CD4-positive, alpha-beta T cell (primary cell): ENCODE measurements at places on chromosomes 4 and X.

DNA sequence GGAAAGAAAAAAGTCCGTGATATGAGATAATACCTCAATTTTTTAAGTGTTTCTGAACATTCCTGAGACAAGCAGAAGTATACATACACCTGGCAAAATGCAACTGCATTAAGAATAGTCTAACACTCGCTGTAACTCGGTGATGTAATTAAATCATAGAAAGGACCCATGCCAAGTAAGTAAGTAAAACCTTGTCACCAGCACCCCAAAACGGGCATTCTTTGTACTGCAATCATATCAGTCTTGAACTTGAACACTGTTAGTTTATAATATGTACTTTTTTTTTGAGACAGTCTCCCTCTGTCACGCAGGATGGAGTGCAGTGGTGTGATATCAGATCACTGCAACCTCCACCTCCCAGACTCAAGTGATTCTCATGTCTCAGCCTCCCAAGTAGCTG lies 47.4 kb downstream of the SMIM14 start:
- DNase-seq, result no peak

DNA sequence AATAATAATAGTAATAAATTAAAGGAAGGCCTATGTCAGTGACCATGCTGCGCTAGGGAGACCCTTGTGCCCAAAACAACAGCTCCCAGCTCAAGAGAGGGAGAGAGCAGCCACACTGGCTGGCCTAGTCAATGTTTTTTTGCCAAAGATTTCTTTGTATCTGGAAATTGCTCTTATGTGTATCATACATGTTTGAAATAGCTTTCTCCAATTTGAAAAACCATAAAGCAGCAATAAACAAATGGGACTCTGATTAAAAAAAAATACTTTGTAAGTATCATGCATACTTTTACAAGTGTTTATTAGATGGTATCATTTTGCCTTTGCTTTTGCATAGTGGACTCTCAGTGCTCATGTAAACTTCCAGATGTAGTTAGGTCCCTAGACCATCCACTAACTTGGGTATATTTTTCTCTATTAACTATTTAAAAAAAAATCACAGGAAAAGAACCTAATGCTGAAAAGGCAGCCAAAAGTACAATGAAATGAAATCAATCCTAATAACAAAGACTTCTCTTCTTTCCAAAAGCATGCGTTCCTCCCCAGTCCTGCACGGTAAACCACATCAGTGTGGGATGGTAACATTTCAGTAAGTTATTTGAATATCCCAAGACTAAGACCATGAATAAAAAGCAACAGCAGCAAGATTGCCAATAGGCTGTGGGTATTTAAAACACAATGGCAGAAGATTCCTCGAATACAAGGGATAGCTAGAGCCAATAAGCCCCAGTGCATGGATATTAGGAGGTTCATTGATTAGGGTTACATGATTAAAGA lies 117.6 kb downstream of the PALLD start:
- DNase-seq, result no peak

DNA sequence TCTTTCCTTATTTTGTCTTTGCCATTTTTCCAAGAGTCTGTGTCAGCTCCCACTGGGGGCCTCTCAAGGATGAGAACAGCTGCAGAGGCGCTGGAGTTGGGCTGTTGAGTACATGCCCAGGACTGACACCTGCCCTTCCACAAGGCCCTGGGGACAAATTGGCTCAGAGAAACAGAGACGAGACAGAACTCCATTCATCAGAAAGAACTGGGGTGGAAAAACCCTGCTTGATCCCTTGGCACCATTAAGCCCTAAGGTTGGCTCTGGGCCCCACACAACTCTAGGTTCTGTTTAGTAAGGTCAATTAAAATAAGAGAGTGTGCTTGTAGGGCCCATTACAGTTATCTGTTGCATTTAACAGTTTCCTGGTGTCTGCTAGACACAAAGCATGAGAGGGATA lies 63.6 kb downstream of the DCX start:
- no peak for DNase-seq

DNA sequence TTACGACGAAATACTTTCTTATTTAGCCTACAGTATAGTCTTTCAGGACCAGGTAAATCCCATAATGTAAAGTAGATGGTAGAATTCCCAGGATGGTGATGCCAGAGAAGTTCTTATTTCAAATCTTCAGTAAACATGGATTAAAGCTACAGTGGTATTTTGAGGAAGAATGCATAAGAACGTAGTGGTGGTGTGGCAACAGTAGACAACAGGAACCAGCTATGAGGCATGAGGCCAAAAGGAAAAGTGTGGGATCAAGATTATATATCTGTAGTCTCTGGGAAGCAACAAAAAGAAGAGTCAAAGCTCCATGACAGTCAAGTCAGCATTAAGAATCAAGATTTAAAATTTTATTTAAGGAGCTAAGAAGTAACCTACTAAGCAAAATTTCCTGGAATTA lies 60.2 kb downstream of the METTL14 start:
- no peak for DNase-seq

DNA sequence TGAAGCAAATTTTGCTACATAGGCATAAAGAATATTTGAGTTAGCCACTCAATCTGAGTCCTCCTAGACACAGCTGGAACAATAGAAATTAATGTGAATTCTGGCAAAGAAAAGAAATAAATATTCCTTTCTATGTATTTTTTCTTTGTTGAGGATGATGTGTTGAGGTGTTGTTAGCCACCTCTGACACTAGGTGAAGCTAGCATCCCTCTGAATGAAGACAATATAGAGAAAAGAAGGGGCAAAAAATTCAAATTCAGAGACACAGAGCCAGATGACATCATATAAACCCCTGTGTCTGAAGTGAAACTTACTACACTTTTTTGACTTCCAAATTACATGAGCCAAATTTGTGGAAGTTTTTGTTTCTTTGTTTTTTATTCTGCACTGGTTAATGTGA lies 34.6 kb upstream of the TMPRSS11D start:
- DNase-seq, result no peak

- no peak for DNase-seq
Observed at GRCh38 chrX:100081503-100081902, 328.6 kb downstream of the PCDH19 start.
